ENCODE measurements at places on chromosomes 2 and 18.

DNA sequence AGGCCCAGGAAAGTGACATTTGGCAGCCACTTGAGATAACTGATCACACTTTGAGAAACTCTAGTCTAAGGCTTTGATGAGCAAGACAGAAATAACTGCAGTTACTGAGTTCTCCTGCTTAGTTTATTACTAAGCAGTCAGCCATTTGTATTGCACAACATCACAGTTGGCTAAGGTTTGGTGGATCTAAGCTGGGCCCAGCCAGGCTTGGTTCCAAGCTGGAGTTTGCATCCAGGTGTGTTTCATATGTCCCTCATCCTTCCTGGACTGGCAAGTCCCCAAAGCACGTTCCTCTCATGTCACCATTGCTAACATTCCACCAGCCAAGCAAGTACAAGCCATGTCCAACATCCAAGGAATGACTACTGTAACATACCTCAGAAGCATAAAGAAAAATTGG is 71.3 kb upstream of the ZNF532 start:
- peaks cover 18% of the 10 kb centered on the region for H3K4me1 ChIP-seq
- H3K4me3 ChIP-seq: no peak overlapping the region
- H3K27me3 ChIP-seq: no peaks in the 10 kb centered on the region
- H3K36me3 ChIP-seq: no peaks in the 10 kb centered on the region

DNA sequence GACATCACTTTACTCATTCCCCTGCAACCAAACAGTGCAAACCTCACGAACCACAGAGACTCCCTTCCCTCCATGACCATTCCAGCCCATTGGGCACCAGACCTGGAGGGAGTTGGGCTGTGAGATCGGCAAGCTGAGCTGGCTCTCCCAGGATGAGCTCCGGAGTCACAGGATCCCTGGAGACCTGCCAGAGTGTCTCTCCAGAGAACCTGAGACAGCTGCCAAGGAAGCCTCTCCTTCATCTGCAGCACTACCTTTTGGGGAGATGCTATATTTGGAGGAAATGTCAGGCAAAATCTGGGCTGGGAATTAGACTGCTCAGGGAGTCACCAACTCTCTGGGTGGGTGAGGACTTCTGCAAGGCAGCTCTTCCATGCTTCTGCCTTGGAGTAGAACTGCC is 417.4 kb downstream of the TNS1 start:
- H3K27ac ChIP-seq: no peak overlapping the region
- no peaks in the 10 kb centered on the region for H3K36me3 ChIP-seq
- peaks cover 22% of the 10 kb centered on the region for H3K27me3 ChIP-seq
- no peak for DNase-seq

DNA sequence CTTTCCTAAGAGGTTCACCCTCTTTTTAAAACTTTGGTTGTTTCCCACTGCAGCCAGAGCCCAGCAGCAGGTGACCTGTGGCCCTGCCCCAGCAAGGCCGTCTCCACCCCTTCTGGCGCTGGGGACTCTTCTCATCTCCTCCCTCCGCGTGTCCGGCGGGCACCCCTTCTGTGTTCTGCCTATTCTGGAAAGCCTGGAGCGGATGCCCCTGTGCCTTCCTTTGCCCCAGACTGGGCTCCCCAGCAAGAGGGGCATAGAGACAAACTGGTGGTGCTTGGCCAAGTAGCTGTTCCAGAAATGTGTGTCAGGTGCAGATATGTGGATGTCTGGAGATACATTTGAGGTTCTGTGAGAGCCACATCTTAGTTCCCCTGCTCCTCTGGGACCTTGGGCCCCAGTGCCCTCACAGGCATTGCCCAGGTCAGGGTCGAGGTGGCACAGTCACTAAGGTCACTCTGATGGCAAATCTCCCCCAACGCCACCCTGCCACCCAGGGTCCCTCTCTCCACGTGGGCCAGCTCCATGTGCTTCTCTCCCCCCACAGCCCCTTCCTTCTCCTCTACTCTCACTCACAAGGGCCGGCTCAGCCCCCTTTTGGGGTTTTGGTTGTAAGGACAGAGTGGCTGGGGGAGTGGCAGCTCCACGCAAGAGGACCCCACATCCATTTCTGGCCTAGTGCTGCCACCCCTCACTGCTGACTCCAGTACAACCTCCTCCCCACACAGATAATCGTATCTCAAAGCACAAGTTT is 35.5 kb upstream of the TAF1B start:
- no peak overlapping the region for H3K4me3 ChIP-seq
- no peaks in the 10 kb centered on the region for H3K36me3 ChIP-seq
- no peak for DNase-seq
- H3K27ac ChIP-seq: no peak overlapping the region
- peaks cover 4% of the 10 kb centered on the region for H3K4me1 ChIP-seq

DNA sequence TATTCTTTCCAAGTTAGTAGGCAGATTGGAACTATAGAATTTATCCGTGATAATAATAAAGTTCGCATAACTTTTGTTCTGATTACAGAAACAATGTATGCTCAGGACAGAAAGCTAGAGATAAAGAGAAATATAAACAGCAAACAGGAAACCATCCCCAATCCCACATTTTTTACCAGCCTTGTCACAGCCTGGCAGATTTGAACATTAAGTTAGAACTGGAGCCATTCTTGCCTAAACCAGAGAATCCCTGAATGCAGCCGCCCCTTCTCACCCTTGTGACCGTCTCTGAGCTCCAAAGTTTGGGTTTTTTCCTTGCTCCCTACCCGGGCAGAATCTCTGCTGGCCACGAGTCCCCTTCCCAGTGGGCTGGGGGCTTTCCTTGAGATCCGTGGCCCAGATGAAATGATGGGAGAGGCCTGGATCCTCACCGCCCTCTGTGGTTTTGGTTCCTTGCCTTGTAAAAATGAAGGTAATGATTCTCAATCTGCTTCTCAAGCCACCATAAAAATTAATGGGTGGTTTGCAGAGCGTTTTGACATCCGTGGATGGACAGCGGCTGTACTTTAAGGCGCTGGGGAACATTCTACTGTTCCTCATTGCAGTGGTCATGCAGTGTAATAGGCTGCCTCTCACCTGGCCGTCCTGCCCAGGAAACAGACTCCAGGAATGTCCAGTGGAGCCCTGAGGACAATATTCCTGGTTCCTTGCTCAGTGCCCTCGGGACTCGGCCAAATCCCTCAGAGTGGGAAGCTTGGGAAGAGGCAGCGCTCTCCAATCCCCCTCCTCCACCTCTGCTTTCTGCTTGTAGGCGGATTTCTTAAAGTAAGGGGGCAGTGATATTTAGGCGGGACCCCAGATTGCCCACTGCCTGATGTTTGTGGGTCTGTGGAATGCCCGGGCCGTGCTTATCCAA is 1.6 kb downstream of the SH3BP4 start:
- H3K4me1 ChIP-seq: peaks cover 68% of the 10 kb centered on the region
- peak overlapping the region; percentile 90 for H3K27ac ChIP-seq
- H3K4me3 ChIP-seq: peak overlapping the region; percentile 96

GRCh38 chr2:238256594-238257104 is 16.8 kb upstream of the HES6 start:
- peaks cover 4% of the 10 kb centered on the region for H3K36me3 ChIP-seq
- H3K27me3 ChIP-seq: no peaks in the 10 kb centered on the region
- no peak overlapping the region for H3K27ac ChIP-seq
- peaks cover 9% of the 10 kb centered on the region for H3K4me1 ChIP-seq
